ENCODE measurements at places on chromosomes 1 and 21.
A peak's percentile ranks its signal among the peaks of the same experiment; 100 is the strongest.

- no peak for DNase-seq
Observed at GRCh38 chr1:232766241-232766890, 38.9 kb upstream of the MAP10 start.

DNA sequence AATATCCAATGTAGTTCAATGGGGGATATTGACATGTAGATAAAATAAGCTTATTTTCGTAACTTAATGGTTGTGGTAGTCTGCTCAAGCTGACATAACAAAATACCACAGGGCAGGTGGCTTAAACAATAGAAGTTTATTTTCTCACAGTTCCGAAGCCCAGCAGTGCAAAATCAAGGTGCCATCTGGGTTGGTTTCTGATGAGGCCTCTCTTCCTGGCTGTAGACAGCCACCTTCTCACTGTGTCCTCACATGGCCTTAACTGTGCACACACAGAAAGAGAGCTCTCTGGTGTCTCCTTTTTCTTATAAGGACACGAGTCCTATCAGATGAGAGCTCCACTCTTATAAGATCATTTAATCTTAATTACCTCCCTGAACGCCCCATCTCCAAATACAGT lies 64.8 kb upstream of the IPO9 start:
- no peak for DNase-seq

DNA sequence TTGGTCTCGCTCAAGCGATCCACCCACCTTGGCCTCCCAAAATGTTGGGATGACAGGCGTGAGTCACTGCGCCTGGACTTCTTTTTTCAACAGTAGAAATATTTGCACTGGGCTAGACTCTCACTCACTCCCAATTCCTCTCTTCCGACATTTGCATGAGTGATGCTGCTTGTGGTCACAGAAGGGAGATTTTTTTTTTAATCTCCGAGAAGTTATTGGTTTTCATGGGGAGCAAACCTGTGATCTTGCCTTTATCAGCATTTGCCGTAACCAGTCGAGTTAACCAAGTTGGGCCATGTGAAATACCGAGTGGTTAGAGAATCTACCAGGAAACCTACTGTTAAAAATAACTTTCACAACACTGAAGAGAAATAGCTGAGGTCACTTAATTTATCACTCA lies 21.1 kb downstream of the ERG start:
- DNase-seq: no peak

DNA sequence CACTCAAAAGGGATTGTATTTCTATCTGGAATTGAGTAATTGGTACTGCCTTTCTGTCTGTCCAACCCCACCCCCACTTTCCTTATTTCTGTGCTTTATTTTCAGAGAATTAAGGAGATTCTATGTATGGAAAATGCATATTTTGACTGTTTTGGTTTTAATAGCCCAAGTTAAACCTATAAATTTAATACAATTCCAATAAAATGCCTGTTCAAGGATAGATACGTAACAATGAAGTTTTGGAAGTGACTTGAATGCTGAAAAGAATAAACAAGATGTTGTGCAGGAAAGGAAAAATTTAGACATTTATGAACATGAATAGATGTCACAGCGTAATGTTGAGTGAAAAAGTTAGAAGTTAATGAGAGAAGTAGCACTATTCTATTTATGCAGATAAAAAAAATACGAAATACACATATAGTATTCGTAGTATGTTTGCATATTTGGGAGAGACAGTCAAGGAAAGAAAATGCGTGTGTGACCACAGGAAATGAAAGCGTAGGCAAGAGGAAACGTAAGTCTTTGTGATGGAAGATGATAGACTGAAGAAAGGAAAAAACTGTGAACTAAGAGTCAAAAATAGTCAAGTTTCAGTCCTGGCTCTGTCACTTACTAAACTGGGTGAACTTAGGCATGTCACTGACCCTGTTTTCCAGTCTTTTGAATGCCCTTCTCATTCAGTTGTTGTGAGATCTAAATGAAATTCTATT lies 62.1 kb downstream of the MEF2D start:
- no peak for DNase-seq

DNA sequence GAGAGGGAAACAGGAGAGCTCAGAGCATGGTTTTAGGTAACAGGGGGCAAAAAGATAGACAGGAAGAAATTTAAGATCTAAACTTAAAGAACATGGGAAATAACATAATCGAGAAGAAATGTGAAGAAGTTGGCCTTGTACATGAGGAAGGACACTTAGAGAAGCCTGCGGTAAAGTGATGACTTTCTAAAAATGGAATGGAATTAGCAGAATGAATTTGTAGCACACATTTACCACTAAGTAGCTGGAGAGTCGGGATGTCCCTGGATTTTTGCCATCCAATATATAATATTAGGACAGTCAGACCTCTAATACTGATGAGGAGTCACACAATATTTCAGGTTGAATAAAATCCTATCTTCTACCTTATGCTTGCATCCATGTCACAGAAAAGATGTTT lies 77.7 kb upstream of the C1orf87 start:
- no peak for DNase-seq

- no peak for DNase-seq
Observed at GRCh38 chr1:83918688-83919285, 80.1 kb downstream of the TTLL7 start.

GRCh38 chr1:83827741-83828140 lies 171.2 kb downstream of the TTLL7 start:
- no peak for DNase-seq

- DNase-seq: no peak
Observed at GRCh38 chr1:168879896-168880734, 151.1 kb upstream of the DPT start.

DNA sequence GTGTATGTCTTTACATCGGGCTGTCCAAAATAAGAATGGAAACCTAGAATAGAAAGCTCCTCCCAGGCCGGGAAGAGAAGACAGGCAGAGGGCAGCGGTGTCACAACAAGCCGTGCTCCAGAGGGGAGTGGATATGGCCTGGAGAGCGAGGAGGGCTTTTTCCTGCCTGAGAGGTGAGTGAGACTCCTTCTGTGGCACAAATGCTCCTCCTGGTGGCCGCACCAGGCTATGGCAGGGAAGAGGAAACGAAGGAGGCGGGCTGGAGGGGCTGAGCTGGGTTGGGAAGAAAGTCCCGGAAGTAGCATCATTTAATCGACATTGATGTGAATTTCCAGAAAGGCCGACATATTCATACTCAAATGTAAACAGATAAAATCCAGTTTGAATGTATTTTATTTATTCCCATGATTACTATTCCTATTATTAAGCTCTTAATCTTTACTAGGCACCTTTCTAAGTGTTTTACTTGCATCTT lies 54.7 kb downstream of the MEF2D start:
- DNase-seq: peak; percentile 49

GRCh38 chr21:27645285-27645684 lies 678.4 kb upstream of the ADAMTS5 start:
- no peak for DNase-seq

DNA sequence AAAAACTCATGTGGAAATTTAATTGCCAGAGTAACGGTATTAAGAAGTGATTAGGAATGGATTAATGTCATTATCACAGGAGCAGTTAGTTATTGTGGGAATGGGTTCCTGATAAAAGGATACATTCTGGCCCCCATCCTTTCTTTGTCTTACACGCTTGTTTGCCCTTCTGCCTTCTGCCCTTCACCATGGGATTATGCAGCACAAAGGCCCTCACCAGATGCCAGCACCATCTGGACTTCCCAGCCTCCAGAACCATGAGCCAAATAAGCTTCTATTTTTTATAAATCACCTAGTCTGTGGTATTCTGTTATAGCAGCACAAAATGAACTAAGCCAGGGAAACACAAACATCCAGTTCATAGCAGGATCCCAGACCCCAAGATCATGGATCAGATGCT lies 33.9 kb upstream of the POU2F1 start:
- no peak for DNase-seq

DNA sequence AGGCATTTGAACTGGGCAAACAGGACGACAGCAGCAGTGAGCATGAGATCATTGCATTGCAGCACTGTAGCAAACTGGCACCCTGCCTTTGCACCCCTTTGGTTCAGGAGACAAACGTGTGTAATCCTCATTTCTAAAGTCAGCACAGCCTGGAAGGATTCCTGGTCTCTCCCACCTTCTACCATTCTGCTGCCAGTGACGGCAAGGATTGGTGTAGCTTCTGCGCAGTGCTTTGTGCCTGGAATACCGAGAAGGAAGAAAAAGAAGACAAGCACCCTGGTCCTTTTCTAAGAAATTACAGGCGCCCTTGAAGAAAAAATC lies 805.3 kb downstream of the USP25 start:
- DNase-seq: no peak

DNA sequence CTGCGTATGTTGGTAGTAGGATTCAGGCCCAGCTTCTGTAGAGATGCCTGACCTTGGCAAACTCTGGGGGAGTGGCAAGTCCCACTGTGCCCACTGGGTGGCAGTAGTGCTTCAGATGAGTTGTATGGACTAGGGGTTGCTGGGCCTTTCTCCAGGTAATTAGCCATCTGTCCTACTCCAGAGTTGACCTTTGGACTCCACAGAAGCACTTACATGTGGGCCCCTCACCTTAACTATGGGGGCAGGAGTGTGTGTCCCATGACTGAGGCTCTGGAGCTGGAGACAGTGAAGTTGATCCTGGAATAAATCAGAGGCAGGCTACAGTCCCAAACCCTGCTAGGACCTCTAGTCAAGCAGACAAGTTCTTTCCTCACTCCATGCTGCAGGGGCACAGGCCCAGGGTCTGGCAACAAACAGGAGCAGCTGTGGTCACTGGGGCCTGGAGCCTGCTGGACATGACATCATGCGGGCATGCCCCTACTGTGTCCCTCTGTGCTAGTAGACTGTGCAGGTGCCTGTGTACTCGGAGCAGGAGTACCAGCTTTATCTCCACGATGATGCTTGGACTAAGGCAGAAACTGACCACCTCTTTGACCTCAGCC lies 4.6 kb downstream of the DMAP1 start:
- no peak for DNase-seq

DNA sequence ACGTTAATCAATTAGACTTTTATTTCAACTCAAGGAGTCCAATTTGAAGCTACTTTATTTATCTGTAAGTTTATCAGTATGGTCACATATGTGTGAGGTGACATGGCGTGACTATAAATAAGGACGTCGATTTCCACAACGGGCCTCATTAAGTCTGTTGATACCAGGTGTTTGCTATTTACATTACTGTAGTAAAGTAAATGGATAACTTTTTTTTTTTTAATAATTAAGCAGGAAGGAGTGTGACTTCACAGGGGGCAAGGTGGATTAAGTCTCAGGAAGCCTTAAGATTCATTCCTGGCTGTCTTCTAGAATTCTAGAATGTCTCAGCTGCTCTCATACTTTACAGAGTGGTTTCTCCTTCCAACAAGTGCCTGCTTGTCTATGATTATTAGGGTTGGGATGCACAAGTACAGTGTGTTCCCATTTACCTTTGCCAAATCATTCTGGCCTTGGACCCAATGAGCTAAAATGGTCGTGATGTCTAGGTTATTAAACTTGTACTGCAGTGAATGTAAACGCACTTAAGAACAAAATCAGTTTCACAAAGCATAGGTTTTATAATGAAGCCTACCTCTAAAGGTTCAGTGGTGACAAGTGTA lies 15.5 kb downstream of the MAP3K7CL start:
- no peak for DNase-seq

- DNase-seq: no peak
Observed at GRCh38 chr1:24526940-24527542, 24.4 kb downstream of the RCAN3 start.

GRCh38 chr1:119893827-119894700 lies 2.3 kb downstream of the ADAM30 start:
- no peak for DNase-seq

GRCh38 chr1:22332795-22333499 lies 118.7 kb upstream of the ZBTB40 start:
- no peak for DNase-seq

- DNase-seq: no peak
Observed at GRCh38 chr1:27504588-27505419, 14.8 kb upstream of the WASF2 start.

- DNase-seq: no peak
Observed at GRCh38 chr21:18772897-18773296, 369.3 kb upstream of the TMPRSS15 start.

DNA sequence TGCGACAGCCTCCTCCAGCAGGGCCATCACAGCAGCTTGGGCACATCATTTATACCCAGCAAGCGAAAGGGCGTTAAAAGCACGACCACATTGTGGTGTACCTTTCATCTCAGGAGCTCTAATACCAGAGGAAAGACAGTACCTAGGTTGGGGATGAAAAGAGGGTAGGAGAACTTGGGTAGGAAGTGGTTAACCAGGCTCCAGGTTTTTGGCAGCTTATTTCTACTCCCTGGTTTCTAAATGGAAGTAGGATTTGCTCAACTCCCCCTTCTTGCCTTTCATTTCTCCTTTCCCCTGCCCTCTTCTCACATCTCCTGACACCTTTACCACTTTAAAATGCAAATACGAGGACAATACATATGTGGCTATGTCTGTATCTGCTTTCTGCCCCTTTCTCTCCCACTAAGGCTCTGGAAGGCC lies 30.2 kb downstream of the FAM177B start:
- DNase-seq: no peak

DNA sequence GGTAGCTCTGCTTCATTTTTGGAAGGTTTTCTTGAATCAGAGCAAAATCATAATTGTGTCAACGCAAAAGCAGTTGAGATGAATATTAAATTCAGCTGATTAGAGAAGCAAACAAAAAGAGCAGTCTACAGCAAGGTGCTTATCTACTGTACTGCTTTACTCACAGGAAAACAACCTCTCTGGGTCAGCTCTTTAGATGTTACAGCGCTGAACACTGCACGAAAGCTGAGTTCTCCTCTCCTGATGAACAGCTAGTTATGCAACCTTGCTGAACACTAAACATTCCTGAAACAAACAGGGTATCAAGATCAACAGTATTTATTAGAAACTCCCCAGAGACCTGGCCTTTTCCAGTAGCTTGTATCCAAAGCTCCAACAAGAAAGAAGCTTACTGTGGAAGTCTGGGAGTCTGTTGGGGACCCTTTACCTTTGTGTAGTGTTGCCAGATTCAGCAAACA lies 41.3 kb downstream of the TBCE start:
- no peak for DNase-seq

- DNase-seq: no peak
Observed at GRCh38 chr1:38336961-38337360, 290.4 kb upstream of the POU3F1 start.

DNA sequence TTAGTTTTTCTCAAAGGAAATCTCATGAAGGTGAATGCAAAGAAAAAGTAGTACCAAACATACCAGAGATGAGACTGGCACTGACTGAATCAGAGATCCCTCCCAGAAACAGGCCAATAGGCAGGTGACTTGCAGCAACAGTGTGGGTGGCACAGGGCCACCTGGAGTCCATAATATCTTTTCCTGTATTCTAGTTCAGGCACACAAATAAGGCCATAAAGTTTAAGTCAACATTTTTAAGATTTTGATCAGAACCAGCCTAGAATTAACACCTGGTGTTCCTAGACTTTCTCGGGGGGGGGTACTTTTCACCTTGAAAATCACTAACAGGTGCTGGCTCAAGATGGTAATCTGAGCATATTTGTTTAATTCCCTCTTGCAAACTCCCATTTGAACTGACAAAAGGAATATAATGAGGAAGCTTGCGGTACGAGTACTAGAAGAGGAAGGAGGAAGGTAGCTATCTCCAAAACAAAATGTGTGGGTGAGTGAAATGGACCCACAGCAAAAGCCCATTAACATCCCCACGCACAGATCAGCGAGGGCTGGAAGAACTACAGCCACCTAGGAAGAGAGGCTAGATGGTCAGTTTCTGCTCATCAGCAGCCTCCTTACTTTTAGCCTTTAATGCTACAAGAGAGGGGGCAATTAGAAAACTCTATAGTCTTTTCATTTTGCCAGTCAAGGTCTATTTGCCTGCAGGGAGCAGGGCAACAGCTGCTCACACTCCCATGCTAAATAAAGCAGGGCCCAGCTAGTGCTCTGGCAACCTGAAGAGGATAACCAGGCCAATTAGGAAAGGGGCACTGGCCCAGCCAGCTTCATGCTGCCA lies 18.9 kb downstream of the SDE2 start:
- no peak for DNase-seq

GRCh38 chr21:45192332-45192731 lies 95.4 kb downstream of the POFUT2 start:
- DNase-seq: no peak

All from stimulated activated CD8-positive, alpha-beta memory T cell treated with anti-CD3 and anti-CD28 coated beads, Interleukin-7, amount 100 ng/mL, for 48 hours (primary cell).